ENCODE measurements at places on chromosomes 1 and 21. TPM values are rescaled to one million over a fixed set of nuclear protein-coding genes. Genes with fewer than 3 reads are reported as not detected.

- no peak for DNase-seq
- no peak overlapping the region for H3K4me3 ChIP-seq
- no peaks in the 10 kb centered on the region for H3K4me1 ChIP-seq
- no peaks in the 10 kb centered on the region for H3K27me3 ChIP-seq
- H3K27ac ChIP-seq = no peak overlapping the region
Observed at GRCh38 chr1:58996341-58997059, 212.7 kb upstream of the JUN start.

PLA2G2D gene
- total RNA-seq = not detected

- peaks cover under 1% of the 10 kb centered on the region for H3K4me1 ChIP-seq
- no peak for DNase-seq
- H3K36me3 ChIP-seq = no peaks in the 10 kb centered on the region
- H3K27me3 ChIP-seq = no peaks in the 10 kb centered on the region
Observed at GRCh38 chr1:157095551-157095950, 4.1 kb downstream of the ETV3L start.

CLDN17 gene
- total RNA-seq = not detected

AMY1C gene
- not detected for total RNA-seq

- no peak overlapping the region for H3K4me3 ChIP-seq
- H3K36me3 ChIP-seq = no peaks in the 10 kb centered on the region
- DNase-seq = no peak
- no peaks in the 10 kb centered on the region for H3K27me3 ChIP-seq
- no peak overlapping the region for H3K27ac ChIP-seq
- H3K4me1 ChIP-seq = no peaks in the 10 kb centered on the region
Observed at GRCh38 chr1:171195767-171196166, 10.7 kb downstream of the FMO2 start.

ATP1A4 gene
- 0.71 TPM for total RNA-seq

Measured in naive thymus-derived CD4-positive, alpha-beta T cell (primary cell).